ENCODE measurements at places on chromosomes 11 and 22.

GRCh38 chr22:38016182-38017151 is 32.1 kb upstream of the SOX10 start:
- no peak for DNase-seq

GRCh38 chr11:119057000-119057769 is at the start of gene HYOU1:
HYOU1 (minus strand) TSS chr11:119057205; CDS start chr11:119056160, 1,045 bp downstream.
- peak; percentile 68 for DNase-seq

GRCh38 chr22:22655452-22656290 is 11.3 kb downstream of the GGTLC2 start:
- DNase-seq: no peak

DNA sequence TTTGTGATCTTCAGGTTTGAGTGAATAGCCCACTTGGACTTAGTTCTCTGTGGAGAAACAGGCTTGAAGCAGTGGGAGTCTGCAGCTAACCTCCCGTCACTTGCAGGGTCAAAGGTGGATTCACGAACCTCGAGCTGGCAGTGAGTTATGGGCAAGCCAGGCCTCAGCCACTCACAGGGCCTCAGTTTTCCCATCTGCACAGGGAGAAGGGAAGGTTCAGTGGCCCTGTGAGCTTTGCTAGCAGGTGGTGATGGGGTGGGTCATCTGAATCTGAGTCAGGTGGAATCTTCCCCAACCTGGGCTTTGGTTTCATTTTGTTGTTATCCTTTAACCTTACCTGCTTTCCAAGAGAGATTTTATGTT is 86.6 kb upstream of the GRIK4 start:
- no peak for DNase-seq

DNA sequence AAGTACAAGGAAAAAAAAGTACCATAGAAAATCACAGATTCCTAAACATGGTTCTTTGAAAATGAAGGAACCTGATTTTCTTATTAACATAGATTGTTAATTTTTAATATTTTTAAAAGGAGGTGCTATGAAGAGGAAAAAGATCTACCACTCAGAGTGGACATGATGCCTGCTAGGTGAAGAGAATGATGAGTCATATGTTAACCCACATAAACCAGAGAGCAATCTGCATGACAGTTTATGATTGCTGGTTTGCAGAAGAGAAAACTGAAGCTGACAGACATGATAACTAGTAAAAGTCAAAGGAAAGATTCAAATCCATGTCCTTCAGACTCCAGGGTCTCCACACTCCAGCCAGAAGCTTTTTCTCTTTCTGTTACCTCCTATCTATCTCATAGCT is 1231.7 kb downstream of the LRRC4C start:
- DNase-seq: no peak

DNA sequence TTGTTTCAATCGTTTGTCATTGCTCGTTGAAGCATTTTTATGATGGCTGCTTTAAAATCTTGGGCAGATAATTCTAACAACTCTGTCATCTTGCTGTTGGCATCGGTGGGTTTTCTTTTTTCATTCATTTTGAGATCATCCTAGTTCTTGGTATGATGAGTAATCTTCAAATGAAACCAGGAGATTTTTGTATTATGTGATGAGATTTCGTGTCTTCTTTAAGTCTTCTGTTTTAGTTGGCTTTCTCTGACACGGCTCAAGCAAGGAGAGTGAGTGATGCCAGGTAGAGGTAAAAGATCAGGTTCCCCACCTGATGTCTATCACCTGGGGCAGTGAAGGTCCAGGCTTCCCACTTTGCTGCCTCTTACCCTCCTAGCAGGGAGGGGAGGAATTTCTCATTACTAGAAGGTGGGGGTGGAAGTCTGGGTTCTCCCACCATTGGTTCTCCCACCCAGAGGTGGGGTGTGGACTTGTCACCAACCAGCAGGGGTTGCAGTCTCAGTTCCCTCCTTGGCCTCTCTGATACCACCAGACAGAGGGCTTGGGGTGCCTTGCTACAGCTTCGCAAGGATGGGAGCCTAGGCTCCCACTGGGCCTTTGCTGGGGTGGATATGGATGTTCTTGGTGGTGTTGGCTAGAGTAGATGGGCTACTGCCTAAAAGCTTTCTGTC is 12.9 kb downstream of the CDC45 start:
- DNase-seq: no peak

Measured in brain pericyte (primary cell).